ENCODE measurements at places on chromosomes 12 and 14.

DNA sequence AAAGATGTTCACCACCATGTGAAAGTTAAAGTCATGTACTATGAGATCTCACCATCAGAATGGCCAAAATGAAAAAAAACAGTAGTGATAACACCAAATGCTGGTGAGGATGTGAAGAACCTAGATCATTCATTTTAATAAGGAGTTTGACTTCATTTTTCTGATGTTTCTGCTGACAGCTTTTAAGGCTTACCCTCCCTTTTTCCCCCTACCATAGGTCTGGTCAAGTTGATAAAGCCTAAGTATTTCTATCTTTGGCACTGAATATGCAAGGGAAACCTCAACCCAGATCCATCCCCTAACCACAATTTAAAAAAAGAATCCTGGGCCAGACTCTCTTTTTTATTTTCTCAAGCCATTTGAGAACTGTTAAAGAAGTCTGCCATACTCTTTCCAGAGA, 689.6 kb upstream of the FOXG1 start:
- DNase-seq: no peak

DNA sequence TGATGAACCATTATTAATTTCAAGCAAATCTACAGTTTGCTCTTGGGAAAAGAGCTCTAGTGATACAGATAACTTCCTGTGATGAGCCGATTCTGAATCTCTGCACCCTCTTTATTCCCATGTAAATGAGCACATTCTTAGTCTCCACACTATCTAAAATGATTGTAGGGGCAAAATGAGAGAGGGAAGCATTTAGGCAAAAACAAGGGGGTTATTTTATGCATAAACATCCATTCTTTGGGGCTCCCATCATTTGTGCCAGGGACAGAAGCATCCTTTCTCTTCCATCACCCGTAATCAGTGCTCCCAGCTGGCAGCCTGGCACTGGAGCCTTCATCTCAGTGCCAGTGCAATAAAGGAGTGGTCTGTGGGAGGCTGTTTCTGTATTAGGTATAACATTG, 1.7 kb upstream of the GPD1 start:
- no peak for DNase-seq

DNA sequence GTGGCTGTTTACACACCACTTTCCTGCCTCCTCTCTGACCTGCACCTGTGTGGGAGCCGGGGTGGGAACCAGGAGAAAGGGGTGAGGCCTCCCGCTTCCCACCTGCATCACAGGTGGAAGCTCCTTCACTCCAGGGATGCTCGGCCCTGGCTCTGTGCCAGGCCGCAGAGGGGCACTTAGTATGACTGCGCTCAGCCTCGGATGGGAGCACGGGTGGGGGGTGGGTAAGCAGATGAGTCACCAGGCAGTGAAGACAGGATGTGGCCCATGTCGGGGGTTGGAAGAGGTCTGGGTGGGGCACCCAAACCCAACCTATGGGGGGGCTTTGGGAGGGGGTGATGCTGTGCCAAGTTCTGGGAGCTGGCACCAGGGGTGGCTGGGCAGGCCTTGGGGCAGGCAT, 7.4 kb upstream of the CYP46A1 start:
- no peak for DNase-seq

DNA sequence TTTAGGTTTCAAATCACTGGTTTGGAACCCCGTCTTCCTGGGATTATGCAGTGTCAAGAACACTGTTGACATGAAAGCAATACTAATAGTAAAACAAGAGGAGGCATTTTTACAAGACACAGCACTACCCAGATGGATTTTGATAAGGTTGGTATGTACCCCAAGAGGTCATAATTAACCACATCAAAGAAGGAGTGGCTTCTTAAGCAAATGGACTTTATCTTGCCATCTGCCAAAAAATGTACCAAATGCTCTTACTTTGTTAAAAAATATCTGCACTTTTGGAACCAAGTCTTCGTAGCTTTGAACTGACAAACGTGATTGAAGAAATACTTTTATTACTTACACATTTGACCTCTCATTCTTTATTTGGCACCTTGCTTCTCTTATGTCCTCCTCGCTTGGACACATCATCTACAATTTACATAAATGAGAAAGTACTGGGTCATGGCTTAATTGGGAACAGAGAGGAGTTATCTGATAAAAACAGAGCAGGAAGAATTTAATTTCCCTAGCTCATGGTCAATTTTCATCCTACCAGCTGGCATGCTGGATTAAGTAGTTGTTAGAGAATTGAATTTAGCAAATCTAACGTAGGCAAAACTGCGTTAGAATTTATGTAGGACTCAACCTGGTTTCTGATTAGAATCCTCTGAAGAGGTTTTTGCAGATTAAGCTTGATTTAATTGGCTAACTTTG, 54.5 kb upstream of the PRICKLE1 start:
- no peak for DNase-seq

GRCh38 chr12:14828892-14829291, 14.4 kb downstream of the ART4 start:
- no peak for DNase-seq

DNA sequence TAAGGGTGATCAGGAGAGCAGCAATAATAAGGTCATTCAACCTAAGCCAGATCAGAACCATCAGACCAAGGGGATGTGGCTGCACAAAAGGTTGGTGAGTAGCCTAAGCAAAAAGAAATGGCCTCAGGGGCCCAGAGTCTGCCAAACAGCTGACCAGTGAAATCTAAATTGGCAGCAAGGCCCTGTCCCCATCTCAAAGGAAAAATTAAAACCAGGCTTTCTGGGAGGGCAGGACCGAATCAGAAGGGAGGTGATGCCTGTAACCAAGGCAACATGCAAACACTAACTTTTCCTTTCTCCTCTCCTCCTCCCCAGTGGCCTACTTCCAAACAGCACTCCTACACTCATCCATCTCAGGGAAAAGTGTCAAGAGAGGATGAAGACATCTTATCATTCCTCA, 256.4 kb downstream of the NUAK1 start:
- peak; percentile 19 for DNase-seq

DNA sequence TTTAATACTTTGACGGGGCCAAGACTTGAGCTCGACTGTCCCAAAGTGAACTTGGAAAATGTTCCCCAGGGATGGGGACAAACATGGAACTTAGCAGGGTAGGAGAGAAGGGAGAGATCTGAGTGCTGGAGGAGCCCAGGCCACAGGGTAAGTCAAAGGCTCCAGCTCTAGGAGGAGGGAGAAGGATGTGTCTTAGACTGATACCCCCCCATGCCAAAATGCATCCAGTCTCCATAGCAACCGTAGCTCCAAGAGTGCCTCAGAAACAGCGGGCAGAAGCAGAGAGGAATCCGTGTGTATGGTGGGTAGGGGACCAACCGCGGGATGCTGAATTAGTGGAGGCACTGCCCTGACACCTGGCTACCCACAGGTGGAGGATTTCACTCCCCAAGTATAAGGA, 845 bp upstream of the AGAP2 start:
- no peak for DNase-seq

GRCh38 chr14:71430678-71431376, 501.4 kb upstream of the RGS6 start:
- DNase-seq: no peak

DNA sequence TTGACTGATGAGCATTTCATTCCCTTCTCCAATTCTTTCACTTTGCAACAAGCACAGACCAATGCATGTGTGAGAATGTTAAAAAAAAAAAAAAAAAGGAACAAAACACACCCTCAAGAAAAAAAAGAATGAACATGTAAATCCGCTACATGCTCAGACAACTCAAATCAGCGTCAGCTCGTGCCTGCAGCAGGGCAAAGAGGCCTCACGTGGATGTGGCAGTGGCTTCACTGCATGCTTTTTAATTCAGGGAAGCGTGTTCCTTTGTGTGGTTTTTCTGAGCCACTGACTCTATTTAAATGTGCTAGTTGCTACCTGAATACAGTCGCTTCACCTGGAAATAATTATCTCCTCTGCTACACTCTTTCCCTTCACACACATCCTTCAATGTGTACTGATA, 55.1 kb downstream of the PPP1R36 start:
- DNase-seq: no peak

- DNase-seq: no peak
Measured at GRCh38 chr12:27915021-27915420, 57.5 kb downstream of the PTHLH start.

DNA sequence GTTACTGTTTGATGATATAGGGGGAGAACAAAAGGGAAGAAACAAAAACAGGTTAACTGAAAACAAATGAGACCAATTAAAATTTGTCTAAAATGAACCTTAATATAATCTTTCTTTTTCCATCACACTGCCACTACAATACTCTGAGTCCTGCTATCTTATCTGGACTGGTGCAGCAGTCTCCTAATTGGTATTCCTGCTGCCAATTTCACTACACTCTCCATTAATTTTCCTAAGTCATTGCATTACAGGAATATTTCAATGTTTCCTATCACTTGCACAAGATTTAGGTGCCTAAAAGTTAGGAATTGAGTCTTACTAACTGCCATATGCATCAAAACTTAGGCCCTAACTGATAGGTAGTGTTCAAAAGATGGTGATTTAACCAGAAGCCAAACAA, 884.9 kb upstream of the MGAT4C start:
- DNase-seq: no peak

DNA sequence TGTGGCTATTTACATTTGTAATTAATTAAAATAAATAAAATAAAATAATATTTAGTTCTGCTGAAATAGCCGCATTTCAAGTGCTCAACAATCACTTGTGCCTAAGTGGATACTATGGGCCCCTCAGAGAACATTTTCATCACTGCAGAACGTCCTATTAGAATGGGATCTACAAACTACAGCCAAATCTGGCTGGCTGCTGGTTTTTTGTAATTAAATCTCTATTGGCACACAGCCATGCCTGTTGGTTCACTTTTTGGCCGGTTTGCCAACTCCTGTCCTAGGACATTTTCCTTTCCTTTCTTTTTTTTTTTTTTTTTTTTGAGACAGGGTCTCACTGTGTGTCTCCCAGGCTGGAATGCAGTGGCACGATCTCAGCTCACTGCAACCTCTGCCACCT, 9.8 kb downstream of the CCDC63 start:
- no peak for DNase-seq

DNA sequence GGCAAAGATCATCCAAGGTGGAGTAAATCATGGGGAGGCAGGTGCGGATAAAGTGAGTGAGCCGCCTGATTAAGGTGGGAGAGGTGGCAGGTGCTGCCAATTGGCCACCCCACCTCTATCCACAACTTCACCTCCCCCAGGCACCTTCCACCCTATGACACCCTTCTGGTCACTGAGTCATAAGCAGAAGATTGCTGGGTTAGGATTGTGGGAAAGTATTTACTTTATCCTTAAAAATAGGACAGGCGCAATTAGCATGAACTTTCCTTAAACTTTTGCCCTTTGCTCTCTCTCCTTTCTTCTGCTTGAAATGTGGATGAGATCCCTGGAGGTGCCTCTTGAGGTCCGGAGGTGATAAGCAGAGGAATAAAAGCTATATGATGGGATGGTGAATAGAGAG, 14.9 kb upstream of the BMP4 start:
- DNase-seq: no peak

DNA sequence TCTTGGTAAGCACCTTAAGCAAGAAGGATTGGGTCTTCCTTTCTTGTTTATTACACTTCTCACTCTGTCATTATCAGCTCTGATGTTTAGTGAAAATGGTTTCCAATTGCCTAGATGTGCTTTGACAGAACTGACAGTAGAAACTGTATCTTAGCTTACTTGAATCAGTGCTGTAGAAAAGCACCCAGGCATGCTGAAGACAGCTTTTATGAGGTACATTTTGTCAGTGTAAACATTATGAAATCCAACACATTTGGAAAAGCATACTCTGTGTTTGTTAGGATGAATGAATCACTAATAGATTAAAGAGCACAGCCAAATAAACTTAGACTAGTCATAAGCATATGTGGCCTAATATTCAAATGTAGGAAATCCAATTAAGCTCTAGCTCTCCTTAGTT, 290.2 kb upstream of the NPAS3 start:
- DNase-seq: no peak

Measured in psoas muscle (tissue), 8 donors.